ENCODE measurements at places on chromosomes 11 and 22. TPM values are rescaled to one million over a fixed set of nuclear protein-coding genes. Genes with fewer than 3 reads are reported as not detected.

DNA sequence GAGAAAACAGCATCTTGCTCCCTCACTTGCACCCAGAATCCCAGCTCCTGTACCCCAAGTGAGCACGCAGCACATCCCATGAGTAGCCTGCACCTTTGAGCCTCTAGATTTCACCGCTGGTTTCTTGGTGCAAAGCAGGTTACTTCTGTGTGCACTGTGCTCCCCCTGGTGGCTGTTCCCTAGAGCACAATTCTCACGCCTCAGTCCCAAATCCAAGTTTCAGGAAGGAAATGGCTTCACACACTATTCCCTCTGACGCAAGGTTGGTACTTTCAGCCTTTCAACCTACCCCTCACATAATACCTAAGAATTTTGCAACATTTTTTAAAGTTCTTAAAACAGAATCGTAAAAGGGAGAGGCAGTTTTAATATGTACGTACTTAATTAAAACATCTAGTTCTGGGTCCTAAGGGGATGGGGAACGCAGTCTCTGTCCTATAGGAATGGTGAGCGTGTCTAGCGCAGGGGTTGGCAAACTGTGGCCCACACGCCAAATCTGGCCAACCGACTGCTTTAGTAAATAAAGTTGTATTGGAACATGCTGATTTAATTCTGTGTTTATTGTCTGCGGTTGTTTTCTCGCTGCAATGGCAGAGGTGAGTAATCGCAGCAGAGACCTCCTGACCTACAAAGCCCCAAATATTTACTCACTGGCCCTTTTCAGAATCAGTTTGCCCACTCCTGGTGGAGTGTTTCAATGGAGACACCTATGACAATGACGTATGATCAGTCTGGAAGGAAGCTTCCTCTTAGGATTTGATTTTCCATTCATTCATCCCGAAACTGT lies 27.5 kb downstream of the DHCR7 start:
- no peaks in the 10 kb centered on the region for H3K27me3 ChIP-seq
- H3K4me1 ChIP-seq = peaks cover 3% of the 10 kb centered on the region
- peak; percentile 56 for DNase-seq
- H3K27ac ChIP-seq = no peak overlapping the region
- no peak overlapping the region for H3K4me3 ChIP-seq

GRCh38 chr11:67499808-67500483 lies 5.2 kb downstream of the PITPNM1 start:
- H3K36me3 ChIP-seq = peaks cover 21% of the 10 kb centered on the region
- H3K4me3 ChIP-seq = no peak overlapping the region
- H3K4me1 ChIP-seq = peaks cover 7% of the 10 kb centered on the region
- no peak for DNase-seq

GRCh38 chr22:46856661-46857060 lies 94.2 kb downstream of the TBC1D22A start:
- H3K36me3 ChIP-seq = peaks cover 17% of the 10 kb centered on the region
- H3K27me3 ChIP-seq = no peaks in the 10 kb centered on the region
- H3K4me3 ChIP-seq = no peak overlapping the region
- no peak for DNase-seq
- H3K27ac ChIP-seq = no peak overlapping the region
- peaks cover 6% of the 10 kb centered on the region for H3K4me1 ChIP-seq

DNA sequence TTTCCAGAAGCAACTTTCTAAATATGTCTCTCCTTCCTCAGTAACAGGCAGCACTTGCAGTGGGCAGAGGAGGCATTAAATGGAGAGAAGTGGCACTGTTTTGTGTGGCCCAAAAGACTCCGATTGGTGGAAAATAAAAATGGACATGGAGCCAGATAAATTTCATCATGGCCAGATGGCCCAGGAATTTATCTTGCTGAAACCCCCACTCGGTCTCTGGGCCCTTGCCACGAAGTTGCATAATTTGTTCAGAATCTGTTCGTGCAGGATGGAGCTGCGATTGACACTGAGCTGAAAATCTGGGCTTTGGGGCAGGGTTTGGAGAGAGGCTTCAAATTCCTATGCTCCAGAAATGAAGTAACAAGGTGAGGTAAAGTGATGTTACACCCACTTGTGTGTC lies 65.5 kb downstream of the C11orf91 start:
- H3K4me1 ChIP-seq = peaks cover 32% of the 10 kb centered on the region
- H3K4me3 ChIP-seq = no peak overlapping the region
- H3K27ac ChIP-seq = no peak overlapping the region
- H3K36me3 ChIP-seq = no peaks in the 10 kb centered on the region
- DNase-seq = peak; percentile 90
- H3K27me3 ChIP-seq = no peaks in the 10 kb centered on the region

DNA sequence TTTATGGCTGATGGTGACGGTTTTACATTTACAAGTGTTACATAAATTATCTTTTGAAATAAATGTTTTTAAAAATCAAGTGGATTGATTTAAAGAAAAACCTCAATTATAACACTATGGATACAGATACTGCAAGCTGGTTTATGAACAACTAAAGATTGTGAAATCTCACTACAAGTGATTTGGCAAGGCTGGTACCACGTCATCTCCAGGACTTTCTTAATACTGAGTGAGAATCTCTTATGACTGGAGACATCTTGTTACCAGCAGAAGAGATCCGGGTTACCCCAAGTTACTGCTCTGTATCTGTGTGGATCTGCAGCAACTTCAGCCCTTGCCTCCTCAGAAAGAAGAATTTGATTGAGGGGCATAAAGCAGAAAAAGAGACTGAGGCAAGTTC lies 452.9 kb downstream of the MN1 start:
- no peak overlapping the region for H3K27ac ChIP-seq
- peak; percentile 68 for DNase-seq
- H3K36me3 ChIP-seq = no peaks in the 10 kb centered on the region
- peaks cover 29% of the 10 kb centered on the region for H3K27me3 ChIP-seq

DNA sequence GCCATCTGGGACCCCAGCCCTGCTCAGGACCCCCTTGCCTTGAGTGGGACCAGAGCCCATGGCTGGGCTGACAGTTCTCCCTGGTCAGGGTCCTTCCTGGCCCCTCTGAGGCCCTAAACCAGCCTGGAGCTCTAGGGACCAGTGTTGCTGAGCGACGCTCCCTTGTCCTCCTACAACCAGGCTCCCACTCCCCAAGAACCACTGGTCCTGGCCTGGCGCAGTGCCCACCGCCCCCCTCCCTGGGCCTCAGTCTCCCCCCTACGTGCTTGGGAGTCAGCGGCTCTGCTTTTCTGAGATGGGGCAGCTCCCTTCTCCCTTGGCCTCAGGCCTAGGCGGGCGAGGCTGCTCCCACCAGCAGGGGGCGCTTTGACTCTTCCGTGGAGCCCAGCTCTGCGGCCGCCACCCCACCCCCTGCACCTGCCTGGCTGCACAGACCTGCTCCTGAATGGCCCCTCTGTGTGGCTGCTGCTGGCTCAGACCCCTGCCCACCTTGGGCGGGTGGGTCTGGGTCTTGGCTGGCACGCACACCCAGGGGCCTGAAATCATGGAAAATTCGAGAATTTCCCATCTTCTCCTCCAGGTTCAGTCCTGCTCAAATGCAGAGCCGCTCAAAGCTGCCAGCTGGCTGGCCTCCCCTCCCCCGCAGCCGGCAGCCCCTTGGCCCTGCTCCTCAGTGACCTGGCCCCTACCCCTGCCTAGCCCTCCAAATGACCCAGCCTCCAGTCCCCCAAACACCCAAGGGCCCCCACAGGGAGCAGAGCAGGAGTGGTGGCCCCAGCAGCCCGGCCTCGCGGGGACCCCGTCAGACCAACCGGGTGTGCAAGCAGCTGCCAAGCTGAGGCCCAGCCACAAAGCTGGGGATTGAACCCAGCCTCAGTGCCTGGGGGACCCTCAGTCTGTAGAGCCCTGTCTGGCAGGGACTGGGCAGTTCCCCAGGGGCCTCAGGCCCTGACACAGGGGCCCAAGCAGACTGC lies 9.1 kb downstream of the PRR33 start:
- DNase-seq = peak; percentile 79
- no peak overlapping the region for H3K4me3 ChIP-seq
- H3K27ac ChIP-seq = no peak overlapping the region
- H3K4me1 ChIP-seq = peaks cover 3% of the 10 kb centered on the region

- peaks cover 28% of the 10 kb centered on the region for H3K36me3 ChIP-seq
- H3K27ac ChIP-seq = peak within 1 kb of the TSS; percentile 70
- H3K4me3 ChIP-seq = peak within 1 kb of the TSS; percentile 87
Measured at GRCh38 chr11:60906132-60906972, at the start of gene PRPF19. Gene PRPF19 (minus strand): TSS chr11:60906585. CDS start chr11:60906382, 203 bp downstream.

GRCh38 chr22:24401931-24402367 lies 25.4 kb upstream of the ADORA2A start:
- no peaks in the 10 kb centered on the region for H3K27me3 ChIP-seq
- peaks cover 20% of the 10 kb centered on the region for H3K36me3 ChIP-seq
- no peak overlapping the region for H3K4me3 ChIP-seq
- DNase-seq = no peak
- peaks cover 16% of the 10 kb centered on the region for H3K4me1 ChIP-seq
- H3K27ac ChIP-seq = no peak overlapping the region

- peak overlapping the region; percentile 33 for H3K4me3 ChIP-seq
- no peaks in the 10 kb centered on the region for H3K36me3 ChIP-seq
- no peaks in the 10 kb centered on the region for H3K27me3 ChIP-seq
- no peaks in the 10 kb centered on the region for H3K4me1 ChIP-seq
- no peak for DNase-seq
Measured at GRCh38 chr11:21066030-21066429, 396.6 kb downstream of the NELL1 start.

- H3K4me1 ChIP-seq = no peaks in the 10 kb centered on the region
- DNase-seq = no peak
Measured at GRCh38 chr11:24900514-24900913, 403.7 kb downstream of the LUZP2 start.

DNA sequence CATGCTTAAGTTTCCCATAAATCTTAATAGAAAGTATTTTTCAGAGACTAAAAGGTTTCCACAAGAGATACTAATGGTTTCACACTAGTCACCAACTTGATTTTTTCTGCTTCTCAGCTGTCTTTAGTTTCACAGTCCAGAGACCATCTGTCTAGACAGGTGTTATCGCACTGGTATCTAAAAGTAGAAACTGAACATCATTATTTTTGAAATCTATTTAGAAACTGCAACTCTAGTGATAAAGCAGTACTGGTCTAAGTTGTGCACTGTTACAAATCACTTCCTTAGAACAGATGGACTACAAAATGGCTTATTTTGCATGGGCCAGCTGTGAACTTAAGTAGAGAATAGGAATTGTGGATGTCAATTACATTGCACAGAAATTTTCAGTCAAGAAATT lies 78.0 kb downstream of the CNTN5 start:
- no peaks in the 10 kb centered on the region for H3K36me3 ChIP-seq
- peaks cover 73% of the 10 kb centered on the region for H3K27me3 ChIP-seq
- H3K27ac ChIP-seq = no peak overlapping the region
- no peaks in the 10 kb centered on the region for H3K4me1 ChIP-seq

DNA sequence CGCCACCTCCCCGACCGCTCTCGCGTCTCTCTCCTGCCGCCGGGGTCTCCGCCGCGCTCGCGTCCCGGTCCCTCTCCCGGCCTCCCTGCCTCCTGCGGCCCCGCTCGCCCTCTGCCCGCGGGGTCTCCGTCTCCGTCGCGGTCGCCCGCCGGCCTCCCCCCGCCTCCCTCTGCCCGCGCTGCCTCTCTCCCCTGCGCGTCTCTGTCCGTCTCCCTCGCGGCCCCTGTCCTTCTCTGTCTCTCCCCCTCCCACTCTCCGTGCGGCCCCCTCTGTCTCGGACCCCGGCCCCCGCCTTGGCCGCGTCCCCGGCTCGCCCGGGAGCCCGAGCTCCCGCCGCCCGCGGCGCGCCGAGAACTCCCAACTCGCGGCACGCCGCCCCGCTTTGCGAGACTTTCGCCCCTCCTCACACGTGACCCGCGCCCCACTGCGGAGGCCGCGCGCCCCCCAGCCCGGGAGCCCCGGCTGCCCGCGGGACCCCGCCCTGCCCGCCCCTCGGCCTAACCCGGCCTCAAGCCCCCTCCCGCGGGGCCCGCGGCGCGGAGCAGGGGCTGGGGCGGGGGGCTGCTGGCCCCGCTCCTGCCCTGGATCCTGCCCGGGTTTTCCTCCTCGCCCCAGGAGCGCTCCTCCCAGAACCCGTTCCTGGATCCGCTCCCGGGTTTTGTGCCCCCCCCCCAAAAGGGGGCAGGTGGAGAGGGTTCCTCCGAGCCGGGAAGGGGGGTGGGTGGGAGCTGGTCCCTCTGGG lies 702 bp upstream of the KCNJ4 start:
- H3K27ac ChIP-seq = no peak overlapping the region
- H3K36me3 ChIP-seq = no peaks in the 10 kb centered on the region
- H3K4me1 ChIP-seq = peaks cover 7% of the 10 kb centered on the region
- DNase-seq = no peak

DNA sequence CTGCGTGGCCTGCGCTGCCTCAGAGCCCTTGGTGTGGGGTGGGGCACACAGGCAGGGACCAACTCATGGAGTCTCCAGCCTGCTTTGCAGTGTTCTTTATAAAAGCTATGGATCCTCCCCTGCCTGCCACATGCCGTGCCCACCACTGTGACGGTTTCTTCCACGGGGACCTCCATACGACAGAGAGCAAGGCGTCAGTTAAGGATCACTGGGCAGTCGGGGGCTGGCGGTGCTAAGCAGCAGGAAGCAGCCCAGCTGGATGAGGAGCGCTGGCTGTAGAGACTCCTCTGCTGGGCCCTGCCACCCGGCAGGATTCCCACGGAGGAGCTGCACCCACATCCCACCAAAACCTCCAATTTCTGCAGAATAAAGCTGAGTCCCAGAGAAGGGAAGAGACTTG lies 23.1 kb upstream of the EFCAB6 start:
- peaks cover 13% of the 10 kb centered on the region for H3K27me3 ChIP-seq
- no peak overlapping the region for H3K27ac ChIP-seq
- DNase-seq = no peak
- no peaks in the 10 kb centered on the region for H3K36me3 ChIP-seq

DNA sequence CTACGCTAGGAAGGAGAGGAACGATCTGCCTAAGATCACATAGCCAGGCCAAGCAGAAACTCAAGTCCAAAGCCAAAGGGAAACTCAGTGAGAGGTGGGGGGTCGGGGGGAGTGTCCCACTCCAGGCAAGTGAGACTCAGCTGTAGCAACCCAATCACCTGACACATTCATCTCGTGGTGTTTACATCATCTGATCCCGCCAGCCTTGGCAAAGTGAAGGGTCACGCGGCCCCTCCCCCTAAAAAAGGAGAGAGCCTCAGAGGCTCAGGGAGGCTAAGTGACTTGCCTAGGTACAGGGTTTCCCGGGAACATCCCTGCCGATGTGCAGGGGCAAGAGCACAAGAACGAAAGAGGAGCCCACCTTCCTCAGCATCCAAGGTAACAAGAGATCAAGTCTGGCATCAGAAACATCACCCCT lies 21.5 kb downstream of the MYH9 start:
- H3K4me1 ChIP-seq = peaks cover 63% of the 10 kb centered on the region
- H3K4me3 ChIP-seq = peak overlapping the region; percentile 8
- no peaks in the 10 kb centered on the region for H3K27me3 ChIP-seq
- no peak for DNase-seq
- H3K27ac ChIP-seq = peak overlapping the region; percentile 87

BTG4 gene
- not detected for total RNA-seq

DKK3 gene
- 0.33 TPM for total RNA-seq

FGF4 gene
- total RNA-seq = not detected

DNAJB7 gene
- not detected for total RNA-seq

RHOD gene
- total RNA-seq = 190 TPM

HBB gene
- total RNA-seq = not detected
